ENCODE measurements at places on chromosomes 2 and 18.

DNA sequence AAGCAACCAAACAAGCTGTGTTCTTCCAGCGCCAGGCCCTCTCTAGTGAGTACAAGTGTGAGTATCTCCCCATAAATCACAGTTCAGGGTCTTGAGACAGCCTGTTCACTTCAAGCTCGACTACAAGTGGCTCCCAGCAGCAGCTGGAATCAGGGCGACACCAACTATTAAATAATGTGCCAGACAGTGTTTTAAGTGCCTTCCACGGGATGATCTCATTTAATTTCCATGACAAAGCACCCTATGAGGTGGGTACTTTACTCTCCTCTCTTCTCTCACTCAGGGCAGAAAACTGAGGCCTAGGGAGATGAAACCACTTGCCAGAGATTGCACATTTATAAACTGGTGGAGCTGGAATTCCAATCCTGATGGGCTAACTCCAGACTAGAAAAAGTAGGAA, 2.6 kb upstream of the FAM136A start:
- no peak for DNase-seq

DNA sequence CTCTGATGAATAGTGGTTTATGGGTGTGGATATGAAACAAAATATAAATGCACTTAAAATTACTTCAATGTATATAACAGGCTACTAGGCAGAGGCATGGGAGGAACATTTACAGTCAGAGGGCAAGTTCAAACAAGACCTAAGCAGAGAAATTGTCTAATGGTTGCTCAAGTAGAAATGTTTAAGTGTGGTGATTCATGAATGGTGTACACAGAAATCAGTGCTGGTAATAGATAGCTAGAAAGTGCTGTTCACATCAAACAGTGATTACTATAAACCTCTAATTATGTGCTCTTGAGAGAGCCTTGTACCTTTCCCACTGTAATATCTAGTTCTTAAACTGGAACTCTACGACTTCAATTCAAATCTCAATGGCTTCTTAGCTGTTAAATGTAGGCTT, 485.1 kb downstream of the NRXN1 start:
- no peak for DNase-seq

- no peak for DNase-seq
Observed at GRCh38 chr2:80396276-80396675, 91.7 kb upstream of the LRRTM1 start.

DNA sequence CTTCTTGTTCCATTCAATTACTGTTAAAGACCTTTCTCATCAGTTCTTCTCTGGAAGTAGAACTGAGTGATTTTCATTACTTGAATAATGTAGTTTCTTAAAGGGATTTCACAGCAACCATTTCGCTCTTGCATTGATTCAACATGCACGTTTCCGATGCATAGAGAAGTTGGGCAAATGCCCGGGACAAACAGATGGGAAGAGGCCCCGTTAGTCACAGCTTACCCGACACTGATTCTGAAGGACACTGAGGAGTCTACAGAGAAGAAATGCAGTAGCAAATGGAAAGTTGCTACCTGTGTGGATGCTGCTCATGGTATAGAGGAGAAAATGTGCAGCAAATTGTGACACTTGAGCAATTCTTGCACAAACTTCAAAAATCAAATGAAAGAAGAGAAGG, 32.3 kb upstream of the GCG start:
- DNase-seq, result no peak

DNA sequence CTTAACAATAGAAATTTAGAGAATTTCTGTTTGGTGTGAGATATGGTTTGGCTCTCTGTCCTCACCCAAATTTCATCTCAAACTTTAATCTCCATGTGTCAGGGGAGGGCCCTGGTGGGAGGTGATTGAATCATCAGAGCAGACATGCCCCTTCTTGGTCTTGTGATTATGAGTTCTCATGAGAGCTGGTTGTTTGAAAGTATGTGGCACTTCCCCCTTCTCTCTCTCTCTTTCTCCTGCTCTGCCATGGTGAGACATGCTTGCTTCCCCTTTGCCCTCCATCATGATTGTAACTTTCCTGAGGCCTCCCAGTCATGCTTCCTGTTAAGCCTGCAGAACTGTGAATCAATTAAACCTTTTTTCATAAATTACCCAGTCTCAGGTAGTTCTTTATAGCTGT, 524.7 kb upstream of the ACVR2A start:
- no peak for DNase-seq

DNA sequence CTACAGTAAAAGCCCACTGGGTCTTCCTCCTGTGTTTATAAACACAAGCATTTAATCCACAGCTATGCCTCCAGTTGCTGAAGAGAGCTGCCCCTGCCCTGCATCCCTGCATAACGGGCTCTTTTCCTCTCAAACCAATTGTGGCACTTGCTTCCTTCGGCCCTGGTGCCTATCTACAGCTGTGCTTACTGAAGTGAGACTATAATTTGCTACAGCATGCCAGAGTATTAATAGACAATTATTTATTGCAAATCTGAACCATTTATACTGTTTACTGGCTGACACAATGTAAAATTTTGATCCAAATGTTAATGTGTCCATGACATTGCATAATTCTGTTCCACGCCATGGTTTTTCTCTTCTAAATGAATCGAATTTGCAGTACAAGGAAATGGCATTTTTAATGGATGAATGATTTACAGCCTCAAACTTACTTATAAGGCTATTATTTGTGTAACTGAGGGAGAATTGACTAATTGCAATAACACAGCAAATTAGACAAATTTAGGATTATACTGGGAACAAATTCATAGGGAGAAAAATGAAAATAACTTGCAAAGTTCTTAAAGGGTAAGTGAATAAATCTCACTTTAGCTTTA, 457.0 kb upstream of the HNRNPA3 start:
- no peak for DNase-seq

DNA sequence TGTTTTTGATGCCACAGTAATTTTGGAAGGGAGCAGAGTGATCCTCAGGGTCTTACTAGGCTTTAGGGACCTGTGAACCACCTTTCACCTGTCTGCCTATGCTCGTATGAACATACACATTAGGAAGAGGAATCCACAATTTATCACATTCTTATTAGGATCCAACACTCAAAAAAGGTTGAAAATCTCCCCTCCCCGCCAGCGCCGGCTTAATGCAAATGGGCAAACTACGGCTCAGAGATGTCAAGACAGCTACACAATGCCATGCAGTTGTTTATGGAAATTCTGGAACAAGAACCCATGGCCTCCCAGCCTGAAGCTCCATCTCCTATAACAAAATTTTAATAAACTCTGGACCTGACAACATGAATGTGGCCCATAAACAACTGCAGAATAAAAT, 375.9 kb upstream of the ACVR2A start:
- DNase-seq, result no peak

- DNase-seq, result no peak
Observed at GRCh38 chr2:201678401-201678800, 20.0 kb downstream of the MPP4 start.

DNA sequence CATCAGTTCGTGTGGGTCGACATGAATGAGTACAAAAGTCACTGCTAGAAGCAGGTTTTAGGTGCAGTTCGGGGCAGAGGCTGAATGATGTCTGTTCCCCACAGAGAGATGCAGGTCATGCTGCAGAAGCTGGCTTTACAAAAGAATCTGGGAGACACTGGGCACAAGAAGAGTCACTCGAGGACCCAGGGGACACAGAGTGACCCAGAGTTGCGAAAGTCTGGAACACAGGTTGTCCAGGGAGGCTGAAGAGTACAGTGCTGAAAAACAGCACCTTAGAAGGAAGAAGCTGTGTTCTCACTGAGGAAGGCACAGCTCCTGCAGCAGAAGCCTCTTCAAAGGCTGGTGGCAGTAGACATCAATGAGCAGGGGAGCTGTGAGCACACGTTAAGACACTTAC, 14.8 kb downstream of the CACNB4 start:
- DNase-seq, result no peak

GRCh38 chr2:159010963-159011362, 42.5 kb downstream of the TANC1 start:
- no peak for DNase-seq

DNA sequence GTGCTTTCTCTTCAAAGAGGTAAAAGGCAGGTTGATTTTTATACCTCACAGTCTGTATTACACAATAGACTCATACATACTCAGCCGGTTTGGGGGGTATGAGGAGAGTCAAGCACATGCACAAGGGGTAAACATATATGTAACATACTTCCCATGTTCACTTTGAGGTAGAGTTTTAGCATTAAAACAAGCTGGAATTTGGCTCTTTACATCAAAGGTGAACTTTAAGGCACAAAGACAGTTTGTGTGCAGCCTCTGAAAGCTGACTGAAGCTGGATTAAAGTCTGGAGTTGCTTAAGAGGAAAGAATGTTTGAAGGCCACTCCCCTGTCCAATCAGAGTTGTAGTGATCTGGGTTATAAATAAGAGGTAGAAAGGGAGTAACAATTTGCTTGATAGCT, 282.0 kb downstream of the DPP10 start:
- no peak for DNase-seq

GRCh38 chr2:54476852-54477251, 20.7 kb downstream of the SPTBN1 start:
- DNase-seq, result no peak

DNA sequence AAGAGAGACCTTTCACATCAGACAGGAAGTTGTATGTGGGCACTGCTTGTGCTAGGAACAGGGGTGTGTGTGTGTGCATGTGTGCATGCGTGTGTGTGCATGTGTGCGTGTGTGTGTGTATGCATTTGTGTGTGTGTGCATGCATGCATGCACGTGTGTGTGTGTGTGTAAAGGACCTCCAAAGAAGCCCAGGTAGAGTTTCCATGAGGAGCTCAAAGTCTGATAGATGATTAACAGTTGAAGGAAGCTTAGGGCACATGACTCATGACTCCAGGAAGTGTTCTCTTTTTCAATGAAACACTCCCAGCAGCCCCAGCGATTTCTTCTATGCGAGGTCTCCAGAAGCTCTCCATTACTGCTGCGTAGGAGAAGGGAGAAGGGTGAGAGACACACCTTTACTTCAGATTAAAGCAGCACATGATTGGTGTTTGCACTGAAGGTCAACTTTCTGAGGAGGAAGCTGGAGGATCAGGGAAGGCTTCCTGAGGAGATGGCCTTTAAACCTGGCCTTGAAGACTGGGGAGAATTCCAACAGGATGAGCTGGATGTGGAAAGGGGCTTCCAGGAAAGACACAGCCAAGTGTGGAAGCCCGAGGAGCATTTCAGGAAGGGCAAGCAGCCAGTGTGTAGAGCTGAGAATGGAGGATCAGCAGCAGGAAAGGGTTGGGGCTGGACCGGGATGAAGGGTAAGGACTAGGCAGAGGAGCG, 77.7 kb downstream of the SMAD4 start:
- no peak for DNase-seq

DNA sequence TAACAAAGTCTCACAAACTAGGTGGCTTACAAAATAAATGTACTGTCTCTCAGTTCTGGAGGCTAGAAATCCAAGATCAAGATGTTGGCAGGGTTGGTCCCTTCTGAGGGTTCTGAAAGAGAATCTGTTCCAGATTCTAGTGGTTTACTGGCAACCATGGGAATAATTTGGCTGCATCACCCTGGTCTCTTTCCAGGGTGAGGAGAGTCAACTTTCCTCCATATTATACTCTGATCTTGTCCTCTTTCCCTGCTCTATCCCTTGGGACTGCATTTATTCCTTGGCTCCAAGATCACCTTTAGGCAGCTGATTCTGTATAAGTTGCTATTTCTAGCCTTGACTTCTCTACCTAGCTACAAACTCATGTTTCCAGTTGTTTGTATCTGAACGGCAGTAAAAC, 35.2 kb downstream of the SLC40A1 start:
- DNase-seq, result peak; percentile 92

DNA sequence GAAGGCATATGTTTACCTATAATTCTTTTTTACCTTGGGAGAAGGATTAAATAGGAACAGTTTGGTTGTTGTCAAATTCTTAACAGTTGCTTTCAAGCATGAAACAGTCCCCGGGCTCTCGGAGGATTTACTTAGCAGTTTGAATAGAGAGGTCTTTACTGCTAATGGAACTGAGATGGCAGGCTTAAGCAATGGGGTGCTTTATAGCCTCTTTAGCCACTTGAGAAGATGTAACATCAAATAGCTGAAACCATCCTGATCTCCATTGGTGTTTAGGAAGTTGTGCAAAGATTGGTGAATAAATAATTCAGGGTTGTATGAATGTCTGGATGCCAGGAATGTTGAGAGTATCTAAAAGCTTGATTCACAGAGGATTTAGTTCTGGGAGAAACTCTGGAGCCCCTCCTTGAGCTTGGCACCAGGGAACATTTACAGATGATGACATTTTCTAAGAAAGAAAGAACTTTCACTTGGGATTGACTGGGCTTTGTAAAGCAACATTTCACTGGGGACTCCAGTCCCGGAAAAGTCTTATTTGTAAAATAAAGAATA, 51.9 kb downstream of the PTPRM start:
- no peak for DNase-seq

DNA sequence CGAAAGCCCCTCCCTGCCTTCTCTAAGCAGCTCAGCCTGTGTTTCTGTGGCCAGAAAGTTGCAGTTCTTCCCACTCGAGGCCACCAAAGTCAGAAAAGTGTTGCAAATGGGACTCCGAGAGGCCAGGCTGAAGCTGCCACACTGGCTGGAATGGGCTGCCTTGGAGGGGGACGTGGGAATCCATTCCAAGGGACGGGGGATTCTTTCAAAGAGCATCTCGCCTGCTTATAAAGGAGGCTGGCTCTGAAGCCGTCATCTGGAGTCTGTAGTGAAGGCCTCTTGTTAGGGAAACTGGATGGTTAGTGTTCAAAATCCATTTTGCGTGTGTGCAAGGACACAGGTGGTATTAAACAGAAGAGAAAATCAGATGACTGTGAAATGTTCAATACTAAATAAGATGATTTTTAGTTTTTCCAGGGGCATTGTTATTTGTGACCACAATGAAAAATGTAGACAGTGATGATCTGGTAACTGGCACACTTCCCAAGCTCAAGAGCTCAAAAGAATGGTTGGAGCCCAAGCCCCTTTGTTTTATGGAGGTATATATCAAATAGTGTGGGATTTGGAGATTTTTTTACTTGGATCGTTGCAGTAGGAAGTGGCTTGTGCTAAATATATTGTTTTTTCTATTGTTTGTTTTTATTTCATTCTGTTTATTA, 782 bp downstream of the FAM228B start:
- peak; percentile 40 for DNase-seq

GRCh38 chr2:185255566-185255965, 483.0 kb upstream of the FSIP2 start:
- DNase-seq, result no peak

DNA sequence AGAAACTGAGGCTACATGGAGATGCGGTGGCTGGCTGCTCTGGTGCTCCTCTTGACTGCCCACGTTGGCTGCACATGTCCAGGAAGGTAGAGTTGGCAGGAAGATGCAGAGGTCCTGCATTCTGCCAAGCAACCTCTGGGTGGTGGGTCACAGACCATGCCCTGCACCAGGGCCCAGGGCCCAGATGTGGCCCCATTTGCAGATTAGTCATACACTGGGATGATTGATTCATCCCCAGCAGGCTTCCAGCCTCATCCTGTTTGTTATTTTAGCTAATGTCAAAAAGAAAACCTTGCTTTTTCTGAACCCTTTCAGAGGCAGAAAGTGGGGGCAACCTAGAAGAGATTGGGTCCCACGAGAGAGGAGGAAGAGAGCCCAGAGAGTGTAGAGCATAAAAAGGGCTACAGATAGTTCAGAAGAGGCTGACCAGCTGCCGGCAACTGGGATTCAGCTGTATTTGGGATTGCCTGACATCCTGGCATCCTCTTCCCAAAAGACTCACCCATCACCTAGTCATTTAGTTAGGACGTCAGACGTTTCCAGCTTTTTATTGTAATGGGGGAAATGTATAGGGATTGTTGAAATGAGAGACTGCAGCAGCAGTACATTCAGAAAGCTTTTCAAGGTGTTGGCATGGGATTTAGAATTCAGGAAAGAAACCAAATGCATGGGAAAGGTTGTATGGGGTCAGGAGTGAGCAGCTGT, 101.9 kb downstream of the CTIF start:
- no peak for DNase-seq

- DNase-seq, result no peak
Observed at GRCh38 chr2:28766070-28766469, 14.4 kb downstream of the PPP1CB start.

Measured in muscle of back (tissue), 13 donors.